ENCODE measurements at places on chromosomes 6 and 20.

- DNase-seq, result no peak
Observed at GRCh38 chr6:78611886-78612480, 255.4 kb upstream of the IRAK1BP1 start.

DNA sequence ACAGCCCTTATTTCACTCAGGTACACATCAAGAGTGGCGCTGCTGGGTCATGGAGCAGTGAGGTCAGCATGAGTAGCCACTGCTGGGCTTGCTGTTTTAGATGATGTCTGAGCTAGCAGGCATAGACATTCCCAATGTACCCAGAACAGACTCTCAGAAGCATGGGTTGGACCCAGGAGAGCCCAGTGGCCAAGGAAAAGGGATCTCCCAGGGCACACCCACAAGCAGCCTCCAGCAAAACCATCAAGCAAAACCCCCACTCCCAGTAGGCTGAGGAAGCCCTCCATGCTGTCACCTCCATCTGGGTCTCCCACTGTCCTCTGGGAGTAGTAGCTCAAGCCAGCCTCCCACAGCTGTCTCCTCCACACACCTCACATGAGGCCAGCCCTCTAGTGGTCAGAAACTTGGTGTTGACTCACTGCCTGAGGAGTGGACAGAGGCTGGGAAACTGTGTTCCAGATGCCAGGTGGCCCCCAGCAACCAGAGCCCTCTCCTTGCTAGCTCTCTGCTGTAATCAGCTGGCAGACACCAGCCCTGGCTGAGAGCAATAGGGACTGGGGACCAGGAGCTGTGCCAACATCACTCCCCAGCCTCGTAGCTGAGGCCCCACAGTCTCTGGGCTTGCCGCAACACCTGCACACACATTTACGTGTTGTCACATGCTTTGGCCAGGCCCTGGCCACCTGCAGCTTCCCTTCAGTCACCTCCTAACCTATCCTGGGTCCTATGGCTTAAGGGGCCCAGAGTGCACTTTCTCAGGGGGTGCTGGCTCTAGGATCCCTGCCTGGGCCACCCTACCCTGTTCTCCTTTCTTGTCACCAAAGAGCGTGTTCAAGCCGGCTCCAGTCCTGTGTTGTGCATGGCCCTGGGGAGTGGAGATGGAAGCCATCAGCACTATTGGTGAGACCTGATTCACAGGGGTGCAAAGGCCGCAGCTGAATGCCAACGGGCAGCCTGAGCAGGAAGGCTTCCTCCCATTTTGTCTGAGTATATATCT is 1.9 kb upstream of the AP5S1 start:
- DNase-seq, result no peak

DNA sequence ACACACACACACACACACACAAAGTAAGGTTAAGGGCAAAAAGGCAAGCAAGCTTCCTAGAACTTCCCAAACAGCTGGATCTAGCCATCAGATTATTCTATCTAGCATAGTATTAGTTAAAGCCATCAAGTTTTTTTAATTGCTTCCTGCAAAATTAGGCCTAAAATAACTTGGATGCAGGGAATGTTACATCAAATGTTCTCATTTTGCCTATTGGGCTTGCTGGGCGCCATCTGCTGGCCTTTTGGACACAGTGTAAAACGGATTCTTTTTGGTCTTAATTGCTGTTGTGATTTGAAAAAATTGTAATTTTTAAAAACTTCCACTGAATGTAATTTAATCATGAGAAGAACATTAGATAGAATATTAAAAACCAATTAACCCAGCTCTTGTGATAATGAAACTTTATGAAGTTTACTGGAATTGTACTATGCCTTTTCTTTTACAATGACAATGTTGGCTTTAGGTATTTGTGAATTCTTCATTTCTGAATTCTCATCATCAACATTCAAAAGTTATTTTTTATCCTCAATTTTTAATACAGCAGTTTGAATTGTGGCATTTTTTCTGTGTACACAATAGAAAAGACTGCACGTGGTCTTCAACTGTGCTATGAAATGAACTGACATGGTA is 6.8 kb downstream of the MKKS start:
- peak; percentile 42 for DNase-seq

- no peak for DNase-seq
Observed at GRCh38 chr6:15736297-15736696, 73.5 kb upstream of the DTNBP1 start.

GRCh38 chr20:7667194-7667593 is 273.1 kb downstream of the HAO1 start:
- DNase-seq, result no peak

GRCh38 chr20:62576815-62577489 is 65.4 kb upstream of the SLCO4A1 start:
- DNase-seq, result no peak

GRCh38 chr6:55536391-55536956 is 42.5 kb downstream of the HMGCLL1 start:
- no peak for DNase-seq

DNA sequence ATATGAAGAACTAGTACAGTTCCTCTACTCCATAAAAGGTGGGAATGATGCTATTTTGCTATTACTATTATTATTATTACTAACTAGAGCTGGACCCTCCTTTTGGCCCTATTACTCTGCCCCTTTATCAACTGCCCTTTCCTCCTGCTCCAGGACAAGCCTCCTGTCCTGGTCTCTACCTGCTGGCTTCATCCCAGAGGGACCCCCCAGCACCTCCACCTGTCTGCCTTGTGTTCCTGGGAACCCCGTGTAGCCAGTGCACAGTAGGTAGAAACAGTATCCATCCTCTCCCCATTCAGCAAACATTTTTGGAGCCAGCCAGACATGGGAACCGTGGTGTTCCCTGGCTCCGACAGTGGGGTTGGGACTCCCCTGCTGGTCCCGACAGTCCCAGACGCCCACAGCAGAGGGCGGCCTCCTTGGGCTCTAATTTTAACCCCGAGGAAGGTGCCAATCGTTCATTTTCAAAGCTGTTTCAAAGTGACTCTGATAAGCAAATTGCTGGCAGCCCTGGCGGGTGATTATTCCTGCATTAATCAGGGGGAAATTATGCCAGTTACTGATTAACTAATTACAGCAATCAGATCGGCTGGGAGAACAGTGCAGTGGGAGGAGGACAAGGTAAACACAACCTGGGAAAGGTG is 44.2 kb upstream of the MDGA1 start:
- no peak for DNase-seq

- no peak for DNase-seq
Observed at GRCh38 chr6:159620947-159621346, 72.1 kb downstream of the SOD2 start.

- no peak for DNase-seq
Observed at GRCh38 chr20:40672095-40672494, 16.9 kb downstream of the MAFB start.

- DNase-seq, result no peak
Observed at GRCh38 chr20:51434580-51435247, 107.8 kb downstream of the NFATC2 start.

GRCh38 chr6:24911796-24912382 is 23.9 kb downstream of the RIPOR2 start:
- no peak for DNase-seq

- peak; percentile 76 for DNase-seq
Observed at GRCh38 chr20:62156592-62157386, 13.2 kb downstream of the SS18L1 start.

- no peak for DNase-seq
Observed at GRCh38 chr6:3385660-3386151, 71.1 kb downstream of the SLC22A23 start.

DNA sequence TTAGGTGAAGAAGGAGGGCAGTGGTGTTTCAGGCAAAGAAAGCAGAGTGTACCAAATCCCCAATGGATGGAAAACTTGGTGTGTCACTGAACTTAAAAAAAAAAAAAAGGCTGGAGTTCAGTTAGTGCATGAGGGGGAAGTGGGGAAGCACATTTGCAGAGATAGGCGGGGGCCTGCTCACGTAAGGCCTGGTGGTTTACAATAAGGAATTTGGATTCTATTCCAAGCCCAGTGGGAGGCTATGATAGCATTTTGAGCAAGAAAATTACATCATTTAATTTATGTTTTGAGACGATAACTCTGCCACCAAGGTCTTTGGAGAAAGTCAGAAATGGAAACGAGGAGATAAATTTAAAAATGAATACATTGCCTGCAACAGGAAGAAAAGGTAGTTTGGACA is 225.5 kb downstream of the EYA4 start:
- no peak for DNase-seq

- peak; percentile 67 for DNase-seq
Observed at GRCh38 chr6:41901882-41902519, 6.8 kb upstream of the USP49 start.

GRCh38 chr6:139577763-139578604 is 203.5 kb upstream of the CITED2 start:
- no peak for DNase-seq

DNA sequence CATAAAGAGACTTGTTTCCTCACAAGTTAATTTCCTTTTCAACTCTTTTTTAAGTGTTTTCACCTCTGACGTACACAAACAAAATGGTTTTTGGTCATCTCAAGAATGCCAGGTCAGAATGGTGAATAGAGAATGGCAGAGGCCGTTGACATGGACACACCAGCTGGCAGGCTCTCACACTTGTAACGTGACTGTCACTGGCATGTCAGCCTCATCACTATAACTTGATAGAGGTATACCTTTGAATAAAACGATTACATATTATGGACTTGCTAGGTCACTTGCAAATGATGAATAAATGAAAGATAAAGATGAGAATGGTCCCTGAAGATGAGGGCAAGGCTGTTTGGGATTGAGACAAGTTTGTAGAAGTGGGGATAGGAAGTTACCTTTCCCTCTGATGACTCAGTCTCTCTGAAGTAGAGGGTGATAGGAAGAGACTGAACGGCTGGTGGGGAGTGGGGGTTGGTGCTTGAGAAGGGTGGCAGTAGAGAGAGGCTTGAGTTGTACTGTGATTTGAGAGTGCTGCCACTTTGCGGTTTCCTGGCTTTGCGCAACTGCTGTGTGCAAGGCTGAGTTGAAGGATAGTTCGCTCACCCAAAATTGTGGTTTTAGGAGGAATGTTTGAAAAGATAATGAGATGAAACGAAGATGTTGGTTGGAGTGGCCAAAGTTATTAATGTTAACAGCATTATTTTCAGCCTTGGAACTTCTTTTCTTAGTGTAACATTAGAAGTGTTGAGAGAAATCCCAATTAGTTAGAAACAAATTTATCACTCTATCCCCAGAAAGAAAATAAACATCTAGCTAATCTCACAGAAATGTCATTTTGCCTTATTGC is 30.3 kb downstream of the TBPL1 start:
- peak; percentile 28 for DNase-seq

GRCh38 chr6:56862415-56863175 is 92.3 kb upstream of the BEND6 start:
- DNase-seq, result no peak

- peak; percentile 60 for DNase-seq
Observed at GRCh38 chr6:118660218-118660569, 8.8 kb upstream of the CEP85L start.

DNA sequence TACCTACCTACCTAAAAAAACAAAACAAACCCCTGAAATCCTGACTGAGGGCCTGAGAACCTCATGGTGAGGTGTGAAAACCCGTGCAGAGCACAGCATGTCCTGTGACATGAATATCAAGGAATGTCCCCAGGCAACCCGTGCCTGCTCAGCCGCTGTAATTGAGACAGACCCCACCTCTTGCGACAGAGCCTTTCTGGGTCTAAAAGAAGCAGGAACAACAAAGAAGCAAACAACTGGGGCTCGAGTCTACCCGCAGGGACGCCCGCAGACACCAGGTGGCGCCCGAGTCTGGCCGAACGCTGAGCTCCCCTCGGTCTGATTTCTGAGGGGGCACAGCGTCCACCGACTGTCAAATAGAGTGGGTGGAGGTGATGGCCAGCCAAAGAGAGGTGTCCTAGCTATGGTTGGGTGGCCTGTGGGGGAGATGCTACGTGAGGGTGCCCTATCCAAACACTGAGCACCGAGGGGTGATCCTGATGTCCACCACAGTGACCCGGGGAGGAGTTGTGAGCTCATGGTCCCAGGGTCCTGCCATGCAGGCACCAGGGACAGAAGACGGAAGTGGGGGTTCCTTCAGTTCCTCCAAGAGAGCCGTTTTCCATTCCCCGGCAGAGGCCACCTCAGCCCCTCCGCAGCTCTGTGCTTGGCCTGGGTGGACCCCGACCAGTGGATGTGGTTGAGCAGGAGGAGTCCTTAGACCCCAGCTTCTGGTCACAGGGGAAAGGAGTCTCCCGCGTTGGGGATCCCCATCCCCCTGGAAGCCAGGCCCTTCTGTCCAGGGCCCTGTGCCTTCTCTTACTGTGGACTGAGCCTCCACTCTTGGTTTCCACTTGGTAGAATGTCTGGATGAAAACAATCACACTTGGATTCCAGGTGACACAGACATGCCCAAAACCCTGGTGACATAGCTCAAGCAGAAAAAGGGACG is 268.2 kb downstream of the CDC5L start:
- peak; percentile 80 for DNase-seq

DNA sequence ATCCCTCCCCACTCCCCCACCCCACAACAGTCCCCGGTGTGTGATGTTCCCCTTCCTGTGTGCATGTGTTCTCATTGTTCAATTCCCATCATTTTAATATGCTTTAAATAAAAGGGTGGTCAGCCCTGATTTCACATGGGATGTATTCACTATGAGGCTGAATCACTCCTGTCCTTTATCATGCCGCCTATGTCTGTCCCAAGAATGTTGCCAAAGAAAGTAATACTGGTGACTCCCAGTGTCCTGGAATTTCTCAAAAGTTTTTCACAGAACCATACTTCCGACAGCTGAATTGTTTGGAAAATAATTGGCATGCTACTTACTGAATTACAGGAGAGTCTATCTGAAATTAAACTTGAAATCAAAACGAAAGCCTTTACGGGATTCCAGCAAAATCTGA is 217.7 kb downstream of the HAO1 start:
- DNase-seq, result no peak

- DNase-seq, result no peak
Observed at GRCh38 chr20:41154436-41155176, 17.3 kb downstream of the PLCG1 start.

GRCh38 chr6:28326371-28326948 is 9.5 kb downstream of the ZSCAN31 start:
- no peak for DNase-seq

DNA sequence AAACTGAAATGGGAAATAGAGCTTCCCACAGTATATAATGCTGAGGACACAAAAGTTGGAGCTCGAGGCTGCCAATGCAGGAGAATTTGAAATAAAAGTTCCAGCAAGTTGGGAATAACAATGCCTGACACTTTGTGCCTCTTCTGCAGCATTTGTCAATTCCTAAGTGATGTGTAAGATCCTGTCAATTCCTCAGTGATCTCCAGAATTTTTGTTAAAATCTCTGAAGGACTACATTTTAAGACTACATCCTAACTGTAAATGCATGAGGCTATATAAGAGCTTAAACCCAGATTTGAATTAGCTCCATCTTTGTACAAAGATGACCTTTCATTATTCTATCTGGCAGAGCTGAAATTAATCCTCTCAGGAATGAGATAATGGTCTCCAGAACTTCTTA is 208.2 kb downstream of the COL12A1 start:
- DNase-seq, result no peak

- peak; percentile 45 for DNase-seq
Observed at GRCh38 chr20:46308258-46309157, at the start of gene CDH22. TSS of gene CDH22 (minus strand) at chr20:46308498. CDS start at chr20:46251294, 57,204 bp downstream.

DNA sequence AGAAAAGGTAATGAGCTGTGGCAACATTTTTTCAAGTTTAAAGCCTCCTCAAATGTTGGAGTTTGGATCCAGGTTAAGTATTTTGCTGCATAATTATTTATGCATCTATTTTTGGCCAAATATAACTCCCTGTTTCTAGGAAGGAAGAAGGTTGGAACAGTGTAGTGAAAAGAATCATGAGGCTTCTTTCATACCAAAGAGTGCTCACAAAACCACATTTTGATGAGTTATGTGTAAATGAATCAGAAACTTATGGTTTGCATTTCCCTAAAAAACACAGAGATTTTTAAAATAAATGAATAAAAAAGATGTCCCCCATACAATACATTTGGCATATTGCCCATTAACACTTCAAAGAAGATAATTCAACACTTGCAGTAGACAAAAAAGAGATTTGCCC is 246.9 kb upstream of the PRDM1 start:
- DNase-seq, result no peak
